Brain microvascular endothelial cell (primary cell): ENCODE measurements at places on chromosomes 3 and 15.

GRCh38 chr3:72446218-72447058, 401.8 kb downstream of the SHQ1 start:
- DNase-seq, result no peak

- DNase-seq, result no peak
Observed at GRCh38 chr3:67875338-67875737, 220.9 kb upstream of the SUCLG2 start.

- no peak for DNase-seq
Observed at GRCh38 chr15:65217526-65218482, 6.5 kb upstream of the CILP start.

DNA sequence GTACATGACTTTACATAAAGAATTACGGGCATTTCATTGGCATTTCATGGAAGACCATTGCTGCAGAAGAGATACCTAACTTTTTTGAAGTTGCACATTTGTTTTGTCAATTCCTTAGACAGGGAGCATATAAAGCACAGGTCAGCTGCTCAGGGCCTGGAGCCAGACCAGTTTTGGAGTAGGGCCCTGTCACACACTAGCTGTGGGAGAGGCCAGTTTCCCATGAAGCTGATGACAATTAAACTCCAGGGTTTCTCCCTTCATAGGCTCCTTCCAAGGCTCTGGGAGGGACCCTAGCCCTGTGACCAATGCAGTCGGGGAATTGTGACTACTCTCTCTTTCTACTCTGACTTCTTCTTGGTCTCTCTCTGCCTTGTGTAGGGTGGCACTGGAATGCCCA, 107.3 kb upstream of the SELENOK start:
- DNase-seq, result no peak

DNA sequence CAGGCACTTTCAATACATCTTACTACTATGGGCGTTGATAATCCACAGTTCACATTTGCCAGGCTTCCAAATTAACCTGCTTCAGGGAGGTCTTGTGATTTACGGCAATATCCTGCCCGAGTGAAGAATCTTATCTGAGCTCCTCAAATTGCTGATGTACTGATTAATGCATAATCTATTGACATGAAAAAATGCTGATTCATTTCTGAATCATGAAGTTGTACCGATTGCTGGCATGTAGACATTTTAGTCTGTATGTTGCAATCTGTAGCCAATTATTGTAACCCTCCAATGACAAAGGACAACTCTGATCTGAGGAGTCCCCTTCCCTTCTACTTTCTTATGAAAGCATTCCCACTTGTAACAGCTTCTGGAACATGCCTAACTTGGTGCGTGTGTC, 97.2 kb downstream of the SEC22A start:
- no peak for DNase-seq

DNA sequence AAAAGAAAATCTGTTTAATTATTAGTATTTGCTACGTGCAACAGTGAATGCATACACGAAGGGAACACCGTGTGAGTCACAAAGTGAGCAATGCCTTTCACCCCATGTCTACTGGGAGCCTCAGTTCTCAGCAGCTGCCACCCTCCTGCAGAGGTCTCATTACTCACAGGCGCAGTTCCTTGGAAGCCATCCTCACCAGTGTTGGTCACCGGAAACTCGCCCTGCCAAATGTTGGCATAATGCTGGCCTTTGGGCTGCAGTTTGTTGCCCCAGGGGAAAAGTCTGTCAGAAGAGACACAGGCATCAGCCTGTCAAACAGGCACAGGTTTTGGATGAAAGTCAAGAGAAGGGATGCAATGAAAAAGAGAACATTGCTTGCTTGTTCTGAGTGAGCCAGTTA, 50.1 kb downstream of the SUMF1 start:
- peak; percentile 93 for DNase-seq

GRCh38 chr3:55797775-55798174, 310.7 kb upstream of the WNT5A start:
- no peak for DNase-seq

- DNase-seq, result peak; percentile 44
Observed at GRCh38 chr3:10164546-10165393, at the start of gene IRAK2. IRAK2 (plus strand) TSS chr3:10164919; CDS start chr3:10164955, 36 bp downstream.

GRCh38 chr15:53786401-53786800, 26.9 kb upstream of the WDR72 start:
- DNase-seq, result no peak

- DNase-seq, result no peak
Observed at GRCh38 chr15:56812961-56813360, 79.7 kb upstream of the ZNF280D start.

GRCh38 chr3:99506-99905, 97.1 kb upstream of the CHL1 start:
- DNase-seq, result no peak

DNA sequence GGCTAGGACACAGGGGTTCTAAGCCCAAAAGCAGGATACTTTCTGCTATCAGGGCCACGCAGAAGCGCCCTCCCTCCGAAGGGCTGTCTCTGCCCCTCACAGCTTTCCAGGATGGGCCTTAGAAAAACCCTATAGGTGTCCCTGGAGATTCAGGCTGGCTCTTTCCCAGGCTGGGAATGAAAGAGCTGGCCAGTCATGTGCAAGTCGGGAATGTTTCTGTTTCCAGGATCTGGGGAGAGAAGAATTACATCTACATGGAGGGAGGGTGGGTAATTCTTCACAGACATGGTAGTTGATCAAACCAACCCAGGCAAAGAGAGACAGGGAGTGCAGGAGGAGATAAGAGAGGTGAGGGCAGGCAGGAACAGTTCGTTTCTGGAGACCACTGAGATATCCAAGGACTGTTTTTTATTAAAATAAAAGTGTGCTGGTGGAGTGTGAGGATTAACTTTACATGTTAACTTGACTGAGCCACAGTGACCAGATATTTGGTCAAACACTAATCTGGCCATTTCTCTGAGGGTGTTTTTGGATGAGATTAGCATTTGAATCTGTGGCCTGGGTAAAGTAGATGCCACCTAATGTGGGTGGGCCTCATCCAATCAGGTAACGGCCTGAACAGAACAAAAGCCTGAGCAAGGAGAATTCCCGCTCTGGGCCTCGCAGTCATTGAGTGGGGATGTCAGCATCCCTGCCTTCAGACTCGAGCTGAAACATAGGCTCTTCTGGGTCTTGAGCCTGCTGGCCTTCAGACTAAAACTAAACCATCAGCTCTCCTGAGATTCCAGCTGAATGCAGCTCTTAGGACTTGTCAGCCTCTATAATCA, 15.3 kb downstream of the NUP210 start:
- DNase-seq, result no peak

DNA sequence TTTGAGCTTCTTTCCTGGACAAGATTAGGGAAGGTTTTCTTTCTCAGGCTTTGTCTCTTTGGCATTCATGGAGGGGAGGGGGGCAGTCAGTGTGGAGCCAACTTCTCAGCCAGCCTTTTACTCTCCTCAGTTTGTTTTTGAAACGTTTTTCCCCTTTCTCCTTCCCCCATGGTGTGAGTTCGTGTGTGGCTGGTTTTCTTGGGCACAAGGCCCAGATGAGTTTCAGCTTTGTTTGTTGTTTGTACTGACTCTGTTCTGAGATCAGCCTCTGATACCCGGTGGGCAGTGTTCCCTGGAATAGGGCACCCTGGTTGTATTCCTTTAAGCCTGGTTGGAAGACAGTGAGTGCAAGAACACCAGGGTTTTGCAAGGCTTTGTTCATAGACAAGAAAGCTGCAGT, 168.2 kb upstream of the RARB start:
- DNase-seq, result peak; percentile 45

GRCh38 chr3:104353951-104354350, 1012.8 kb upstream of the ALCAM start:
- DNase-seq, result no peak

DNA sequence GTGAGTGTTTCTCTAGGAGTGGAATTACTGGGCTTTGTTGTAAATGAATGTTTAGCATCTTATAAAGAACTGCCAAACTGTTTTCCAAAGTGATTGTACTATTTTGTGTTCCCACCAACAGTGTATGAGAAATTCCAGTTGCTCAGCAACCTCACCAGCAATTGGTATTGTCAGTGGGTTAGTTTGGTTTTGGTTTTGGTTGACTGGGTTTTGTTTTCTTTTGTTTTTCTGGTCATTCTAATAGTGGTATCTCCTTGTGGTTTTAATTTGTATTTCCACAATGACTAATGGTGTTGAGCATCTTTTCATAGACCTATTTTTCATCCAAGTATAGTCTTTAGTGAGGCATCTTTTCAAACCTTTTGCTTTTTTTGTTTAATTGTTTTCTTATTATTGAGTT, 27.1 kb downstream of the FILIP1L start:
- DNase-seq, result peak; percentile 82

- DNase-seq, result no peak
Observed at GRCh38 chr15:74837482-74838136, 5.3 kb downstream of the ULK3 start.

GRCh38 chr15:41465822-41466421, 27.8 kb upstream of the ITPKA start:
- peak; percentile 36 for DNase-seq

GRCh38 chr15:66923438-66923881, 141.9 kb upstream of the SMAD3 start:
- DNase-seq, result no peak

- no peak for DNase-seq
Observed at GRCh38 chr3:120326784-120327183, 22.4 kb downstream of the LRRC58 start.

DNA sequence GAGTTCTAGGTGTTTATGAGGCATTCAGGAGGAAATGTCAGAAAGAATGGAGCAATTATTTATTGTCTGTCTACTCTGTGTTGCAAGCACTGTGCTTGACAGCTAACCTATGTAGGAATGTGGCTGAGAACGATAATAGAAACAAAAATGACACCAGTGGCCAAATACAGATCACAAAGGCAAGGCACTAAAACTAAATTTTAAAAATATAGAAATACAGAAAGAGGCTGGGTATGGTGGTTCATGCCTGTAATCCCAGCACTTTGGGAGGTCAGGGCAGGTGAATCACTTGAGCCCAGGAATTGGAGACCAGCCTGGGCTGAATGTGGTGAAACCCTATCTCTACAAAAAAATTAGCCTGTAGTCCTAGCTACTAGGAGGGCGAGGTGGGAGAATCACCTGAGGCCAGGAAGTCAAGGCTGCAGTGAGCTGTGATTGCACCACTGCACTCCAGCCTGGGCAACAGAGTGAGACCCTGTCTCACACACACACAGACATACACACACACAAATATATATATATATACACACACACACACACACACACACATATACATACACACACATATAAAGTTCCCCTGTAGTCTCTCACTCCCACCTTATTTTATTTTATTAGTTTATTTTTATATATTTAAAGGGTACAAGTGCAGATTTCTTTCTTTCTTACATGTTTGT, 6.0 kb downstream of the PRKCI start:
- peak; percentile 20 for DNase-seq

GRCh38 chr3:124174476-124174875, 182.6 kb upstream of the ROPN1 start:
- DNase-seq, result no peak

DNA sequence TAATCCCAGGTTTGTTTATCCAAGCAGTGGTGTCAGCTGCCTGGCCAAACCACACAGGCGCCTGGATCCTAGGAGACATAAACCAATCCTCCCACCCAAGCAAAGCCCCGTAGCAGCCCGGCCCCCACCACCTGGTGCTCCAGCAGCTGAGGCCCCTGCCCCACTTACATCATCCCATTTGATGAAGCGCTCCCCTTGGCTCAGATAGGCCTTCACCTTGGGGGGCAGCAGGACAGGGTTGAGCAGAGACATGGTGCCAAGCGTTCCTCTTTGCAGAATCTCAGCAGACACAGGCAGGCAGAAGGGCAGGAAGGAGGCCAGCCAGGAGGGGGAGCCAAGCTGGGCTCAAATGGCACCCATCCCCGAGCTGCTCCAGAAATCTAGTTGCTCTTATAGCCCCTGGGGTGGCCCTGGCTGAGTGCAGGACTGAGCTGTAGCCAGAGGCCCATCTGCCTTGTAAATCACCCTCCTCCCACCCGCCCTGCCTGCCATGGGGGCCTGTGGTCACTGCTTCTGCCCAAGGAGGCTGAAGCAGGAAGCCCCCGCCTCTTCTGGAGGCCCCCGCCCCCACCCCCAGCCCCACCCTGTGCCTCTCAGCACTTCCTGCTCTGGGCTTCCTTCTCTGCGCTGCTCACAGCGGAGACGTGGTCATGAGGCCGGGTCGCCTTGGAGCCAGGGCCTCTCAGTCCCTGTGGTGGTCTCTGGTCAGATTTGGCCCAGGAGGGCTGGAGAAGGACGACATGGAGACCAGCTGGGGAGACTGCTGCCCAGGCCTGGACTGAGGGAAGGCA, at the start of gene PLCB2:
Gene PLCB2 (minus strand): TSS at position 515 of the 791 bp plus-strand sequence. CDS start 263 bp downstream, at position 252.
- DNase-seq, result no peak

- peak; percentile 92 for DNase-seq
Observed at GRCh38 chr3:141370065-141370533, 1.8 kb downstream of the ZBTB38 start.

DNA sequence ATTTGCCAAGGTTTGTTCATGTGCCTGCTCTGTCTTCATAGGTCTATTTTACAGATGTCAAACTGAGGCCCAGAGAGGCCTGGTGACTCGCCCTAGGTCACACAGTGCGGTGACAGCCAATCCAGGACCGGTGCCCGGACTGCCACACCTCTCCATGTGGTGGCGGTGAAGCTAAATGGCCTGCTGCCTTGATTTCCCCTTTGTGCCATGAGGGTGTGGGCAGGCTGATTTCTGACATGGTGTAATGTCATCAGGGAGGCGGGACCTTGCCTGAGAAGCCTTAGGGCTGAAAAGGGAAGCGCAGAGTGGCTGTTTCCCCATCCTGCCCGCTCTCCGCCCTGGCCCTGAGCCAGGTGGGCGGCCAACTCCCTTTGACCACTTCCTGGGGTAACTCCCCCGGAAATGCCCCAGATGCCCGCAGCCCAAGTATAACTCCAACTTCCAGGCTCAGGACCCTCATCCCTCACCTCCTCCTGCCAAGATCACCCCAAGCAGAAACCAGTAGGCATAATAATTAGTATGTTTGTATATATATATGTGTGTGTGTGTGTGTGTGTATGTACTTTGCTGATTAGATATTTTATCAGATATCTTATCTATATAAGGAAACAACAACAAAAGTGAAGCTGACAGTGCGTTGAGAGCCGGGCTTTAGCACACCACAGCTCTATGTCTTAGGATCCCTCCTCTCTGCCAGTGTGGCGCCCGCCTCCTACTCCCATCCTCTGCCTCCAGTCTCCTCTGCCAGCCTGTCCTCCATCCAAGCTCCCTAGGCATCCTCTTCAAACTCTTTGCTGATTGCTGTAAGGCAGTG, 63.9 kb downstream of the IQSEC1 start:
- no peak for DNase-seq

- peak; percentile 4 for DNase-seq
Observed at GRCh38 chr3:66723231-66723630, 222.4 kb upstream of the LRIG1 start.

GRCh38 chr3:51385621-51386091, 565 bp downstream of the MANF start:
- DNase-seq, result no peak

GRCh38 chr3:189911001-189911400, 209.7 kb downstream of the P3H2 start:
- DNase-seq, result no peak

- no peak for DNase-seq
Observed at GRCh38 chr3:155052470-155052869, 27.6 kb upstream of the MME start.
